NK-92 treated with Interleukin-12 subunit alpha and Interleukin-12 subunit beta, amount 100 ng/mL, for 24 hours (cell line): ENCODE measurements at places on chromosomes 7 and 10.

GRCh38 chr7:36984710-36985312, 260.5 kb upstream of the AOAH start:
- no peak for DNase-seq

GRCh38 chr10:35079763-35080162, 10.4 kb downstream of the CUL2 start:
- no peak for DNase-seq

- no peak for DNase-seq
Measured at GRCh38 chr7:81150951-81151361, 232.1 kb upstream of the SEMA3C start.

GRCh38 chr10:93565446-93565845, 1.0 kb upstream of the FFAR4 start:
- DNase-seq = no peak

- no peak for DNase-seq
Measured at GRCh38 chr7:120691915-120692314, 166.0 kb downstream of the TSPAN12 start.

DNA sequence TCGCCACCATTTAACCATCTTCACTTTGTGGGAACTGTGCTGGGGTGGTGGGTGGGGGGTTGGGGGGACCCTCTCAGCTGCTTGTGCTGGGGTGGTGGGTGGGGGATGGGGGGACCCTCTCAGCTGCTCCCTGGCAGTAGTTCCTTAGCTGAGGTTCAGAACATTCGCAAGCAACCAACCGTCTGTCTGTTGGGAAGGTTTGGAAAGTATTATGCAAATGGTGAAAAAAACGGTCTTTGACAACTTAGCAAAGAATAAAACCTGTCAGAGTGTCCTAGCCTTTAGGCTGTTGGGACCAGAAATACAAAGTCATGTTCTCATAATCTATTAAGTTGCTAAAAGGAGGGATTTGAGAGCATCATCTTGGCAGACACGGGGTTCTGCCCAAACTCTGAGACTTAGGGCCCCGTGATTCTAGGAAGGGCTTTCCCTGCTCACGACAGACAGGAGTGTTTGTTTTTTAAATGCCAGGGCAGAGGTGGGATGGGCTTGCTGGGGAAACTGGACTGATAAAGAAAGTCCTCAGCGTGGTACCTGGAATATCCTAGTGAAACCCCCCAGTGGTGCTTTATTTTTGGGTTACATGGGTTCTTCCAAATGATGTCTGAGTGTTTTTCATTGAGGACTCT, 14.1 kb upstream of the SRGN start:
- DNase-seq = no peak

- no peak for DNase-seq
Measured at GRCh38 chr7:43880596-43880995, 11.3 kb upstream of the MRPS24 start.

- DNase-seq = no peak
Measured at GRCh38 chr10:129852829-129853561, 111.1 kb downstream of the EBF3 start.

DNA sequence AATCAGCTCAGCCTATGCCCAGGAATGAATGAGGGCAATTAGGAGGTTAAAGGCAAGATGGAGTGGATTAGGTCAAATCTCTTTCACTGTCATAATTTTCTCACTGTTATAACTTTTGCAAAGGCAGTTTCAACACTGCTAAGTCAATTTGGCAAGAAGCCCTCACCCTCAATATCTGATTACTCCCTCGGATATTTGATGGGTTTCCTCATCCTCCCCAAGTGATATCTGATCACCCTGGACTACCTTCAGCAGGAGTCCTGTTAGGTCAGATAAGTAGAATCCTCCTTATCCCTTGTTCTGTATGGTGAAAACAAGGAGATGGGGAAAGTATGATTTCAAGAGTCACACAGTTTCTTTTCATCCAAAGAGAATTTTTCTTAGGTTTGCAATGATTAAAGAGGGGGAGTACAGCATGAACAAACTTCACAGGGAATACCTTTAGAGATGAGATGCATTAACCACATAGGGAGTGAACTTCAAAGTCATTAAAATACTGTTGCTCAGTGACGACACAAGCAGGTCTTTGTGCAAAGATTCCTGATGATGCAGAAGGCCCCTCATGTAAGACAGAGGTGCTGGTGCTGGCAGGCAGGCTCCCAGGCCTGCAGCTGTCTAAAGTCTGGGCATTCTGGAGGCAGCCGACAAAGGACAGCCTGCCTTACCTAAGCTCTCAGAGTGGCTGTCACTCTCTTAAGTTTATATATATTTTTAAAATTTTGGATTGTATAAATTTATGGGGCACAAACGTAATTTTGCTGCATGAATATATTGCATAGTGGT, 75.4 kb upstream of the POM121L12 start:
- no peak for DNase-seq

- DNase-seq = no peak
Measured at GRCh38 chr10:122486406-122487080, 25.2 kb downstream of the HTRA1 start.

GRCh38 chr7:37216923-37217322, 231.7 kb downstream of the ELMO1 start:
- no peak for DNase-seq

DNA sequence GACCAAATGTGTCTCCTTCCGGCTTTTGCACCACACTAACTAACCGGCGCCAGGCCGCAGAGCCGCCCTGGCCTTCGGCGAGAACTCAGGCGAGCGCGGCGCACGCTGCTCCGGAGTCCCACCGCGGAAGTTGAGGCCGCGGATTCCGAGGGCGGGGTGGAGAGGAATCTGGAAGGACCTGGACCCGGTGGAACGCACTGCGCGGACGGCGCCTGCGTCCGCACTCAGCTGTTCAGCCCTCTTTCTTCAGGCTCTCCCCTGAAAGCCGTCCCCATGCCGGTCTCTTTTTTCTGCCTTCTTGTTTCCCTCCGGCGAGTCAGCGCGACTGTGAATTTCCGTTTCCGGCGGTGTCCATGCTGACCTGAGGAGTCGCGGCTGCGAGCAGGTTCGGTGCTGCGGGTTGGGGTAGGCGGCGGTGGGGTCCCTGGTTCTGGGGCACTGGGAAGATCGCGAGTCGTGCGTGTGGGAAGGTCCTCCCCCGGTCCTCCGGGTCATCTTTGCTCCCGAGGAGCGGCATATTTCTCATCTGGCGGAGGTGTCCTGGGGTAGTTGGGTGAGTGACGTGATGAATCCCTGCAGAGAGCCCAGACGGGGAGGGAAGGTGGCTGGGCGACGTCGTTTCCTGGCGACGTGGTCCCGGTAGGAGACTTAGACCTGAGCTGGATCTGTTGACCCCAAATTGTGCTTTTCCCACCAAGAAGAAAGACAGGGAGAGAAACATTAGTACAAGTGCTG, at the start of gene BMS1:
Gene BMS1, plus strand, starts transcription at position 350 of the 735 bp plus-strand sequence. CDS start 1,600 bp downstream, outside the sequence.
- DNase-seq = peak; percentile 78

- DNase-seq = no peak
Measured at GRCh38 chr7:28135760-28136159, 44.8 kb downstream of the JAZF1 start.

GRCh38 chr7:155448632-155449007, 9.3 kb upstream of the EN2 start:
- DNase-seq = no peak

- DNase-seq = no peak
Measured at GRCh38 chr7:115672024-115672423, 358.5 kb downstream of the TFEC start.

GRCh38 chr7:130667593-130668257, 823 bp downstream of the COPG2 start:
- no peak for DNase-seq

- no peak for DNase-seq
Measured at GRCh38 chr10:15572531-15573045, 147.1 kb downstream of the ITGA8 start.

GRCh38 chr10:37671802-37672201, 185.6 kb downstream of the ZNF248 start:
- DNase-seq = no peak

GRCh38 chr10:1896153-1896552, 158.8 kb upstream of the ADARB2 start:
- no peak for DNase-seq

GRCh38 chr10:60677531-60678129, 100.6 kb upstream of the CDK1 start:
- DNase-seq = no peak

DNA sequence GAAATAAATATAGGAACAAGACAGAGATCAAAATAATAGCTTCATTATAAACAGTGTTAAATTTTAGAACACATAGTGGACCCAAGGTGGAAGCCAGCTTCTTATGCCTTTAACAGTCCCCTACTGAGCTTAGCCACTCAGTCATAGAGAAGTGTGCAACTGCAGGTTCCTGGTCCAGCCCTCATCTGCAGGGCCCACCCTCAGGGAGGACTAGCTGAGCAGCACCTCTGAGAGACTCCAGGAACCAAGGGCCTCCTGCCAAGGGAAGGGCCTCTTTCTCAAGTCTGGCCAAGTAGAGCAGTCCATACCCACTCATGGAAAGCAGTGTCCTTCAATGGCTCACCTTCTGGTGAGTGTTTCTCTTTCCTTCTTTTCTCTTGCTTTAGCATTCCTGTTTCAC, 173.7 kb upstream of the PRPS1L1 start:
- DNase-seq = no peak

DNA sequence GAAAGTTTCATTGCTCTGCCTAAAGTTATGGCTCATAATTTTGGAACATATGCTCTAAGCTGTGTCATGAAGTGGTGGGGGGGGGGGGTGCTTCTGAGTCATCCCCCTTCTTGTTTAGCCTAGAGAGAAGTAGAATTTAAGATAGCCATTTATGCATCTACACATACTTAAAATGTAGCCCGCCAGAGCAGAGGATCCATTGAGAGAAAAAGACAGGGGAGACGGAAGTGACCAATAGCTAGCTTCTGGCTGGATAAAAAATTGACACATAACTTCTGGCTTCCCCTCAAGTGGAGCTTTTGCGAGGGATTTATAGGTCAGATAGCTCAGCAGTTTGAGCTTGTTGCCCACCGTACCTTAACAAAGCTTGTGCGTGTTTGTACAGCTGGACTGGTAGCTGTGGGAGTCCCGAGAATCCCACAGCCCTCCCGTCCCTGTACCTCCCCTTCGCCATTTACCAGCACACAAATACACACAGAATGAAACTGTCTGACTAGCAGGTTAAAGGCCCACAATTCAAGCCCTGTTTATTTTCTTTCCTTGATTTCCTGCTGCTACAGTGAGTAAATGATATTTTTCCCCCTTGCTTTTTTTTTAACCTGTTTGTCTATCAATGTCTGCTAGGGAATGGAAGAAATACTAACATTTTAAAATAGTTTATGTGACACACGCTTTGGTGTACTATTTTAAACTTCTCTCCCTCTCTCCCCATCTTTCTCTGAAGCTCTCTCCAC, 232.6 kb upstream of the FERD3L start:
- DNase-seq = no peak

DNA sequence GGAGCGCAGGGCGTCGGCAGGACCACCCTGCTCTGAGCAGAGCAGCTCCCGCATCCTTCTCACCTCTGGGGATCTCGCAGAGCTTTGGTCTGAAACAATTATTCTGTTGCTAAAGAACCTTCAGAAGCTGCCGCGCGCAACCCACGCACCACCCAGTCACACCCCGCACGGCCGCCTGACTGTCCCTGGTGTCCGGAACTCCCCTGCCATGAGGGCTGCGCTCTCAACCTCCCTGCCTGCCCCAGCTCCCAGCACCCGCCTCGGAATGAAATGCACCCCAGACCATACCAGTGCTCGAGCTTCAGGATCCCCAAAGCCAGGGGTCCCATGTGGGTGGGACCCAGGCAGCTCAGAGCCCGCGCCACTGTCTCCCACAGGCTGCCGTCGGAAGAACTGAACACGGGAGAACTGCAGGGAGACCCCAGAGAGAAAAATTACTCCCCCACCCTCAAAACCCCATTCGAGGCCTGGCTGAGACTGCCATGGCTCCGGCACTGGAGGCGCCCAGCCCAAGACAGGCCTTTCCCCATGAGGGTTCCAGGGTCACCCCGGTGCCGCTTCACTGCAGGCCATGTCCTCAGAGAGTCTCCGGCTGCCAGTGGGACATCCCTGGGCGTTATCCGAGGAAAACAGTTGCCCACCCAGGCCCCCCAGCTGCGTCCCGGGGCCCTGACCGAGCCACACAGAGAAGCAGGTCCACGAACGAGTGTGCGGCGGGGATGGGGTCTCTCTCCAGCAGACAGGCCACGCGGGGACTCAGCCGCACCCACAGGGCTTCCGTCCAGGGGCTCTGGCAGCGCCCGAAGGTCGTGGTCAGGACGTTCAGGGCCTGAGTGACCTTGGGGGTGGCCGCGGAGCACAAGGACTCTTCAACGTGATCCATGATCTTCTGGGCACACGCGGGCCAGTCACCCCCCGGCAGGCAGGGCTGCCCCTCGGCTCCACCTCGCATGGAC, 12.1 kb downstream of the BRAT1 start:
- no peak for DNase-seq

GRCh38 chr10:112388548-112388947, 14.6 kb downstream of the ACSL5 start:
- no peak for DNase-seq

DNA sequence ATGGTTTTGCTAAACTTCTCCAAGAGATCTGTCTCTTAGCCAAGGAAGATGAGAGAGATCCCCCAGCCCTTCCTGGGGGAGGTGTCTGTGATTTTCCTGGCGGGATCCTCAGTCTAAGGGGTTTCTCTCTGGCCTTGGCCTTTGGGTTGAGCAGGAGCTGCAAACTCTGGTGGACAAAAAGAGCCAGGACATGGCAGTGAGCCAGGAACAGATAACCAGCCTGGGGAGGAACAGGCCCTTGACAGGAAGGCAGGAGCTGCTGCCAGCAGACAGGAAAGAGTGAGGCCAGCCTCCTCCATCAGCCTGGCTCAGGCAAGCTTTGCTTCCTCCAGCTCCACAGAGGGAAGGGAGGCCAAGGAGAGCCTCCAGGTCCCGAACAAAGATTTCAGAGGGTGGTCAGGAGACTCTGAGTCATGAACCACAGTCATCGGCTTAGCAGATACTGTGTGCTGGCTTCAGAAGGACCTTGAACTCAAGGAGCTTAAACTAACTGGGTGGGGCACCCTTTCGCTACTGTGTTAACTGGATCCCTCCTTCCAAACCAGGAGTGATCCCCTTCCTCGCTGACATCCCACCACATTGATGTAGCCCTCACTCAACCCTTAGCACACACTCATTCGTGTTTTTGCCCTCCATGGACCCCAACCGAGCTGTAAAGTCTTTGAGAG, 34.7 kb downstream of the DDIT4 start:
- DNase-seq = no peak

- DNase-seq = no peak
Measured at GRCh38 chr7:107113866-107114265, 54.9 kb upstream of the HBP1 start.

GRCh38 chr10:100359529-100360150, 12.6 kb downstream of the SCD start:
- no peak for DNase-seq

- no peak for DNase-seq
Measured at GRCh38 chr10:68145705-68146104, 36.4 kb downstream of the MYPN start.
